Left ventricle myocardium inferior (tissue), 1 donor: ENCODE measurements at places on chromosomes 3 and 15.

- DNase-seq: peak; percentile 78
Measured at GRCh38 chr15:31263751-31264558, 62.7 kb upstream of the KLF13 start.

DNA sequence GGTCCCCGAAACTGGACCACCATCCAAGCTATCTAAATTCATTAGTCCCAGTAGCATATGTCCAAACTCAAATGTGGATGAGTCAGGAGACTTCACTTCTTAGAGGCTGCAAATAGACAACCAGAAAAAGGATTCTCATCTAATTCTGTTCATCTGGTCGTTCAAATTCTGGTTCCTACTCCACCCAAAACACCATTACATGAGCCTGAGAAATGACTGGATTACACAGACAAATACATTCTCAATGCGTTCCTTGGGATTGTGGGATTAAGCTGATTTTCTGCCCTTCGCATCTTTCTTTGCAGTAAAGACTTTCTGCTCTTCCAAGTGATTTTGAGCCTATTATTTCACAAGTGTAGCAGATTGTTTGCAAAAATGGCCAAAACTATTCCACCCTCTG, 472.3 kb upstream of the PROK2 start:
- no peak for DNase-seq

DNA sequence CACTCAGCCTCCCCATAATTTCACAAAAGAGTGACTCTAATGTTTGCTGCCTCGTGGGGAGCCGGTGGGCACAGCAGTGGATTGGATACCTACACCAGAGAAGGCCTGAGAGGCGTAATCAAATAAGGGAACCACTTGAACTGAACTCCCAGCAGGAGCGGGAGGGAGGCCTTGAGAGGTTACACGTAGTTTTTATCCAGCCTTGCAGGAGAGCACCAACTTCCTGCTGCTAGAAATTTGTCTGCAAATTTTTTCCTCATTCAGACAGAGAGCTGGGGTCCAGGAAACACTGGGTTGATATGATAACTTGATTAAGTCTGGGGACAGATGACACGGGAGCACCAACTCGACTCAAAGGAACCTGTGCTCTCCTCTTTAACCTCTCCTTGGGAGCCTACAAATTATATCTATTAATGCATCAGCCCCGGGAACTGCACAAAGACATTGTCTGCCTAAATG, 69.8 kb downstream of the HES1 start:
- DNase-seq: no peak

- no peak for DNase-seq
Measured at GRCh38 chr3:25480811-25481210, 52.7 kb downstream of the RARB start.

- DNase-seq: no peak
Measured at GRCh38 chr3:5699313-5699712, 511.8 kb downstream of the EDEM1 start.

GRCh38 chr3:86793786-86794185, 197.2 kb downstream of the VGLL3 start:
- DNase-seq: no peak

- no peak for DNase-seq
Measured at GRCh38 chr3:159675285-159675684, 313.4 kb upstream of the IL12A start.

DNA sequence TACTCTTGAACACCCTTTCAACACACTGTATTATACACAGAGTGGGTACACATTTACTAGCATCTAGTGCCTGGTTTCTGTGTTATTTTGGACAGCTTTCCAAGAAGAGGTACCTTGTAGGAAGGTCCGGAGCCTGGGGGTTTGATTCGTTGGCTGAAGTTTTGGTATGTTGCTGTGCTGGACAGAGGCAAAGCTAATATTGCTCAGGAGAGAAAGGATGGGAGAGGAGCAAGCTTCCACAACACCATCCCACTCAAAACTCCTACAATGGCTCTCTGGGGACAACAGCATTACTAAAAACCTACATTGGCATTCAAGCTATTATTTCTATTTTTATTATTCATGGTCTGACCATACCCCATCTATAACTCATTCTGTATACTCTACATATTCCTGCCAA, 1.1 kb upstream of the LYSMD2 start:
- DNase-seq: no peak

GRCh38 chr3:197736010-197736490, 654 bp downstream of the RUBCN start:
- no peak for DNase-seq

DNA sequence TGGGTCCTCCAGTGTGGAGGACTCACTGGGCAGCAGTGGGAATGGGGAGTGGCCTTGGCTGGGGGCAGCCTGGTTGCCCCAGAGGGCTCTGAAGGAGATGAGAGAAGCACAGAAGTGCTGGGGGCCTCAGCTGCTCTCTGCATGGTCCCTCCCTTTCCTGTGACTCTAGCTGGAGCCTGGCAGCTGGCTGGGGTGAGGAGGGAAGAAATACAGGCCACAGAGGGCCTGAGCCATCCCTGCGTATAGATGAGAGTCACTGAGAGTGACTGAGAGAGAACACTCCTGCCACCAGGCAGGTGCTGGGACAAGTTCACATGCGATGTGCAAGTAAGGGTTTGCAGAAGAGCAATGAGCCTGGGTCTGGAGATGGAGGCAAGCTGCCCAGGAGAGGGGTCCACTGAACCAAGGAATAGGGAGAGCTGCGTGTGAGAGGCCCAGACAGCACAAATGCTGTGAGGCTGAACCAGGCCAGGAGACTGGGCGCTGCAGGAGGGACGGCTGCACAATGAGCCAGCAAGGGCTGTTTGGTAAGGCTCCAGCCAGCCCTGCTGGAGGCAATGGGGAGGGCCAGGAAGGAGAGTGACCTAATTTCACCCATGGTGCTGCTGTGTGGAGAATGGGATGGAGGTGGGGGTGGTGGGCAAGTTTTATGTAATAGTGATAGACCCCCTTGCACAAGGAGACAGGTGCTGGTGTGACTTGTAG, 87.2 kb downstream of the CLSTN2 start:
- DNase-seq: peak; percentile 47

DNA sequence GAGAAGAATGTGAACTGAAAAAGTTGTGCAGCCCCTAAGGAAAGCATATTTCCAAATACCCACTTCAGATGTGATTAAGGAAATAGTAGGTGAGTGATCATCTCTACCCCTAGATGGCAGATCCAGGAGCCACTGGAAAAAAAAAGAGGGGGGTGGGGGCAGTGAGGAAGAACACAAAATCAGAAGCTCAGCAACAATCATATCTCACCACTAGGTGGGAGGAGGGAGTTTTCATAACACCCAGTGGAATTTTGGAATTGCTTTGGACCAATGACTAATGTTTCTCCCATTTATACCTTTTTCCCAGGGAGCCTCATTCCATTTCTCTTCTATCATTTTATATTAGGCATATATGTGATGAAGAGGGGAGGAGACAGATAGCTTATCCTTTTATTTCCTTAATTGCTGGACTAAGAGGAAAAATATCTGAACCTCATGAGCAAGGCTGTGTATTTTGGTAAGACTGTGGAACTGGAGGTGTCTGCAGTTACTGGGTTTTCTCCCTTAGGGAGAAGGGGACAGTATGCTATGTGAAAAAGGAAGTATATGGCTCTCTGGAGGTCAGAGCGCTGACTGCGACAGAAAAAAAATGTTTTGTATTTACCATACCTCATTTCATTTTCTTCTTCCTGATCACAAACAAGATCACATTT, 363.4 kb downstream of the GAP43 start:
- DNase-seq: no peak

- no peak for DNase-seq
Measured at GRCh38 chr15:64515196-64515595, 54.8 kb downstream of the ZNF609 start.

GRCh38 chr3:9955611-9956352, 3.6 kb upstream of the PRRT3 start:
- no peak for DNase-seq

- no peak for DNase-seq
Measured at GRCh38 chr3:29513236-29513635, 232.4 kb downstream of the RBMS3 start.

DNA sequence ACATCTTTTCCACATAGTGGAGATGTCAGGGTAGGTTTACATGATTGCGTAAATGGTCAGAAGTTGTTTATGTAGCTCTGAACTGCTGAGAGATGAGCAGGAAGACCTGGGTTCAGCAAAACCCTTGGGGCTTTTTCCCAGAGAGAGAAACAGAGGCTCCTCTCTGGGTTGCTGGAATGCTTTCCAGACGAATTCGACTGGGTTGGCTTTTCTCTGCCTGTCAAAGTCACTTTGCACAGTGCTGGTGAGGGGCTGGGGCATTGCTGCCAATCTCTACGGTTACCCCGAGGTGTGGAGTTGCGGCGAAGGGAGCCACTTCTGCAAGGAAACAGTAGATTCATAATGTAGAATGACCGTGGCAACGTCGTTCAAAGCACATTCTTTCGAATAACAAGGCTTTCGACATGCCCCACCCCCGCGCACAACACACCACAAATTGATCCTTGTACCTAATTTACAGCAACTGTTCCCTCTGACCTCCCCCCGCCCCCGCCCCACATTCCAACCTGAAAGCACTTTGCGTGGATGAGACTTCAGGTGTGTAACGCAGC, 950 bp upstream of the CNTN4 start:
- DNase-seq: no peak

- no peak for DNase-seq
Measured at GRCh38 chr3:104731074-104731473, 635.6 kb upstream of the ALCAM start.

- DNase-seq: peak; percentile 15
Measured at GRCh38 chr3:62874711-62875557, at the start of gene CADPS. TSS of gene CADPS (minus strand) at chr3:62875416. CDS start at chr3:62875029, 387 bp downstream.

DNA sequence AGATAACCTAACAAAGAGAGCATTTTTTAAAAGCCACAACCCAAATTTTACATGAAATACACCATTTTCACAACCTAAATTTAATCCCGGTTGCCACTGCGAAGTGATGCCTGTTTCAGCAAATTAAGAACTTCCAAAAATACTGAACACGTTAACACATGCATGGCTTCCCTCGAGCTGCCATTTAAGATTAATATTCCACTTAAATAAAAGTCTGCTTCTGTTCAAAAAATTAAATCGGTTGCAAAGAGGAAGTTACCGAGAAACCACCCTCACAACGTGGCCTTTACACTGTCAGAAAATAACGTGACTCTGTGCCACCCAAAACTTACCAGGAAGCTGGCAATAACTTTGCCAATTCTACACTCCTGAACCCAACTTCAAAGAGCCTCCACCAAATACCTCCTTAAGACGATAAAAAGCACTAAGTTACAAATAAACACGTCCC, 1.2 kb downstream of the TBL1XR1 start:
- DNase-seq: no peak

GRCh38 chr3:20054549-20054987, 14.3 kb downstream of the KAT2B start:
- DNase-seq: no peak

GRCh38 chr15:89542369-89542768, 32.9 kb upstream of the TICRR start:
- no peak for DNase-seq

GRCh38 chr3:98843266-98843959, 58.1 kb downstream of the DCBLD2 start:
- no peak for DNase-seq

DNA sequence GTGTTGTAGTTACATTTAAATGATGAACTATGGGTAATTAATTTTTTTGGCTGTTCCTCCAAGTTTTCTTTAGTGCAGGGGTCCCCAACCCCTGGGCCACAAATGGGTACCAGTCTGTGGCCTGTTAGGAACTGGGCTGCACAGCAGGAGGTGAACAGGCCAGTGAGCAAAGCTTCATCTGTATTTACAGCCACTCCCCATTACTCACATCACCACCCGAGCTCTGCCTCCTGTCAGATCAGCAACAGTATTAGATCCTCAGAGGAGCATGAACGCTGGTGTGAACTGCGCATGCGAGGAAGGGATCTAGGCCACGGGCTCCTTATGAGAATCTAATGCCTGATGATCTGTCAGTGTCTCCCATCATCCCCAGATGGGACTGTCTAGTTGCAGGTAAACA, 75.9 kb upstream of the RPL35A start:
- DNase-seq: no peak

DNA sequence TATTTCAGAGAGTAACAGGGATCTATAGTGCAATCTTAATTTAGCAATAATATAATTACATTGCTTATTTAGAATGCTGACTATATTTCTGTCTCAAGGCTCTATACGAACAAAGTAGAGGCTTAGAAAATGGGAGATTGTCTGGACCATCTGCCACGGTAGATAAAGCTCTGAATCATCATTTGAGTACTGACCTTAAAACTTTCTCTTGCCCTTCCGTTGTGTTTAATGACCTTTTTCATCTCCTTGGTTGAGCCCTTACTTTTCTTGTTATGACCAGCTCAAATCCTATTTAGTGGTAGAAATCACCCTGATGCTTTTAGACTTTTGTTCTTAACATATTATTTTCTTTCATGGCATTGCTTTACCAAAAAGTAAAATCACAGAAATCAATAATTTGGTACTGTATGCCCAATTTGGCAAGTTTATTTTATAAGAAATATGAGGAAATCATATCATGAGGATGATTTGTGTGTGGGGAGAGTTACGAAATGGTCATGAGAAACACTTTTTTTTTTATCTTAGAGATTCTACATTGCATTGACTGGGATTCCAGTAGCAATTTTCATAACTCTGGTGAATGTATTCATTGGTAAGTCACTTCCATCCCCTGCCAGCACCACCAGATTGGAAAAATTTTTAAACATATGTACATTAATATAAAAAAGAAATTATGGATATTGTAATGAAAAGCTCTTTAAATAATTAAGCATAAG, 11.0 kb downstream of the NDUFB5 start:
- DNase-seq: no peak

DNA sequence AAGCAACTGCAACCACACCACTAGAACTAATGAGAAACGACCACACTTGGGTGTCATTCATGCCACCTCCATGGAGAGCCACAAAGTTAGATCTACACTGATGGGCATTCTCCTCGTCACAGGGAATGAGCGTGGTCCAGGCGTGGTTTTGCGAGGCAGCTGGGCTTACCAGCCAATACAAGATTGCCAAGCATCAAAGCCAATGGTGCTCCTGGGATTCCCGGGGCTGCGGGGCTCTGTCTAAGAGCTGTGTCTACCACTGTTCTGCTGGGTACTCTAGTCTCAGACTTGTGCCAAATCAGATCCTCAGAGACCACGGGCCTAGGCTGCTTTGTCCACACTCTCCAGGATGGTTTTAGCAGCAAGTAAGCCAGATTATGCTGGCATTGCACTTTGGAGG, 43.8 kb downstream of the RAB6B start:
- DNase-seq: no peak
